ENCODE measurements at places on chromosomes 7 and 10.

- DNase-seq = no peak
Measured at GRCh38 chr7:4682621-4683042, 537 bp downstream of the FOXK1 start.

DNA sequence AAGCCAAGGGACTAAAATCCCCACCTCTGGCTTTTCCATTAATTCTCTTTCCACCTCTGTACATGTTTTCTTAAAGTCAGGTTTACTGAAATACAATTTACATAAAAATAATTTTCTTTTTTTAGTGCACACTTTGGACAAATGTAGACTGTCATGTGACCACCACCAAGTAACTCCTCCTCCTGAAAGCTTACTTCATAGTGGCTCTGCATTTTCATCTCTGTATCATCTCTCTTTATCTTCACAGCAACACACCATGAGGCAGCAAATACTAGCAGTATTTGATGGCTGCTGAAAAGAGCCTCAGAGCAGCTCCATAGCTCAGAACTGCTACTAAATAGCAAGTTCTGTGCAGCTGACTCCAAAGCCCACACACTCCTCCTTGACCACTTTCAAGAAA lies 17.3 kb downstream of the WDFY4 start:
- no peak for DNase-seq

- DNase-seq = no peak
Measured at GRCh38 chr7:121576148-121576917, 180.2 kb upstream of the FAM3C start.

- no peak for DNase-seq
Measured at GRCh38 chr10:69710008-69710888, 80.2 kb downstream of the FAM241B start.

- no peak for DNase-seq
Measured at GRCh38 chr10:133336118-133336576, 549 bp downstream of the CALY start.

DNA sequence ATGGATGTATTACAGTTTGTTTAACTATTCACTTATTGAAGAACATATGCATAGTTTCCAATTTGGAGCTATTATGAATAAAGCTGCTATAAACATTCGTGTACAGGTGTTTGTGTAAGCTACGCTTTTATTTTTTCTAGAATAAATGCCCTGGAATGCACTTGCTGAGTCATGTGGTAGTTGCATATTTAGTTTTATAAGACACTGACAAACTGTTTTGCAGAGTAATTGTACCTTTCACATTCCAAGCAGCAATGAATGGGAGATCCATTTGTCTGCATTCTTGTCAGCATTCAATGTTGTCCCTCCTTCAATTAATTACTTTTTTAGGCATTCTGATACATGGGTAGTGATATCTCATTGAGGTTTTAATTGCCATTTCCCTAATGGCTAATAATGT lies 373.6 kb upstream of the GHITM start:
- DNase-seq = no peak

DNA sequence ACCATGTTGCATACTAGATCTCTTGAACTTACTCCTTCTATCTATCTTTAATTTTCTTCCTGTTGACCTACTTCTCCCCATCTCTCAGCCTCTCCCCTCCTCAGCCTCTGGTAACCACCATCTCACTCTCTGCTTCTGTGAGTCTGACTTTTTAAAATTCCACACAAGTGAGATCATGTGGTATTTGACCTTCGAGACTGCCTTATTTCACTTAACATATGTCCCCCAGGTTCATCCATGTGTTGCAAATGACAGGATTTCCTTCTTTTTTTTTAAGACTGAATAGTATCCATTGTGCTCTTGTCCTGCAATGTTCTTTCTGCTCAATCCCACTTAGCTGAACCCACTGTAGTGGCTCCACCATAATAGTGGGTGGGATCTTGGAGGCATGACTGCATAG lies 51.4 kb upstream of the DNAJC1 start:
- no peak for DNase-seq

GRCh38 chr10:34339816-34340553 lies 475.1 kb downstream of the PARD3 start:
- DNase-seq = no peak

DNA sequence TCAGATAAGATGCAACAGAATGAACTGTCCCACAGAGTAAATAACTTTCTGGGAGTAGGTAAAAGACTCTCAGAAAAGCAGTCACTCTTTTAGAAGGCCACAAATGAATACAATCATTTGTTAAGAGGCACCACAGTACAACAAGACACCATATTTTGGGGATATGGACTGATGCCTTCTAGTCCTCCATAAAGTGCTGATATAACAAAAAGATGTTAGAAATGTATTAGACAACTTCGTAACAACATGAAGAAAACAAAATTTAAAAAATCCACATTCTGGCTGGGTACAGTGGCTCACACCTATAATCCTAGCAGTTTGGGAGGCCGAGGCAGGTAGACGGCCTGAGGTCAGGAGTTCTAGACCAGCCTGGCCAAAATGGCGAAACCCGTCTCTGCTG lies 111.3 kb downstream of the HIPK2 start:
- no peak for DNase-seq

DNA sequence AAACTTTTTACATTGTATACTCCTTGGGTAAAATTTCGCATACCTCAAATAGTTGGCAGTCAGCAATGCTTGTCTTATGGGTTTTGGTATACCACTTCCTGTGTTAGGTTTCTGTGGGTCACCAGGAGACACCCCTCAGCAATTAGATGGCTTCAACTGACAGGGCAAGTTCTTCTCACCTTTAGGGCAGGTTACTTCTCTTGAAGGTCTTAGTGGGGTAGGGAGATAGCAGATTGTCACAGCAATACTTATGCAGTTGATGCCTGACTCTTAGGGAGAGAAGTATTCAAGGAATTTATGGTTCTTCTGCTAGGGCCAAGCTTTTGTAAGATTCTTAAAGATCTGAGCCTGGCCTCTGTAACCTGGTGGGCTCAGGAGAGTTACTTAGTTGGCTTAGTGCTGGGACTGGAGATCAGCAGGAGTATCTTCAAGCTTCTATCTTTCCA lies 42.9 kb downstream of the MKLN1 start:
- no peak for DNase-seq

DNA sequence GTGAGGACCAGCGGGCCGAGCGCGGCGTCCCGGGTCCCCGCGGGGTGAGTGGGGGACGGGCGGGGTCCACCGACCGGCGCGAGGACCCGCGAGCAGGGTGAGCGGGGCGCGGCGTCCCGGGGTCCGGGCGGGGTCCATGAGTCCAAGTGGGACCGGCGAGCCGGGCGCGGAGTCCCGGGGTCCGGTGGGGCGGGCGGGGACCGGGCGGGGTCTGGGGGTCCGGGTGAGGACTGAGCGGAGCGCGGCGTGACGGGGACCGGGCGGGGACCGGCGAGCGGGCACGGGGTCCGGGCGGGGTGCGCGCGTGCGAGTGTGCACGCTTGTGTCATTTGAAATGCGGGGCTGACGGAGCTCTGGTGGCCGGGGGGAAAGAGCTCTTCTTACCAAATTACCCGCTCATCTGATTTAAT lies 765 bp downstream of the CELF2 start:
- no peak for DNase-seq

GRCh38 chr10:36048236-36048635 lies 406.1 kb upstream of the FZD8 start:
- DNase-seq = no peak

DNA sequence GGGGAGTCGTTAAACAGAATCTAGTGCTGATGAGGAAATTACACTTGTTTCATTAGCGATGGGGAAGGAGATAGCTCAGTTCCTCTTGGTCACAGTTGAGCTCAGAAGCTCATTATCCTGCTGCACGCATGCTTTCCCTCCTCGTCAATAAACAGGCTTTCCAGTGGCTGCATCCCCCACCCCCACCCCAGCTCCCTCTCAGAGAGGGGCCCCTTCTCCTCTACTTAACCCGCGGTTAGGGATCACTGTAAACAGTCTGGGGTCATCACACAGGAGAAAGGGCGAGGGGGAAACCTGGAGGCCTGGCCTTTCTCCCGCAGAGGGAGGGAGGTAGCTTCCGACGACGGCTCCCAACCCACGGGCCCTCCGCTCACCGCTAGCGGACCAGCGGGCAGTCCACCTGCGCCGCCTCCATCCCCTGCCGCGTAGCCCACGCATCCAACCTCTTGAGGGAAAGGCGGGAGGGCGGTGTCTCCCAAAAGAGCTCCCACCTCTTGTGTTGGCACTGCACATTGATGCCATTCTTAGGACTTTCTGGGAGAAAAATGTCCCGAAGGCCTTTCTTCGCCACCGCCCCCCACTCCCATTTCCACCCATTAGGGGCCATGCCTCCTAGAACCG lies 80.8 kb downstream of the PAX2 start:
- DNase-seq = no peak

DNA sequence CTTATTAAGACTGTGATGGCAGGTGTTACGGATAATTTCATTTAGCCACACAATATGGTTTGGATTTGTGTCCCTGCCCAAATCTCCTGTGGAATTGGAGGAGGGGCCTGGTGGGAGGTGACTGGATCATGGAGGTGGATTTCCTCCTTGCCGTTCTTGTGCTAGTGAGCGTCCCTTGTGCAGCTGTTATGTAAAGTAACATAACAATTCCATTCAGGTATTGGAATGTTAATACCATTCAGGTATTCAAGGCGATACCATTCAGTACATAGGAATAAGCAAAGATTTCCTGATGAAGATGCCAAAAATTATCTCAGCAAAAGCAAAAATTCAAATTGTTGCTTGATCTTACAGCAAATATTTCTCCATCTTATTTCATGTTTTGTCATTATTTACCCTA lies 32.5 kb upstream of the PLXDC2 start:
- DNase-seq = no peak

- DNase-seq = no peak
Measured at GRCh38 chr7:31882187-31882586, 188.0 kb downstream of the PDE1C start.

DNA sequence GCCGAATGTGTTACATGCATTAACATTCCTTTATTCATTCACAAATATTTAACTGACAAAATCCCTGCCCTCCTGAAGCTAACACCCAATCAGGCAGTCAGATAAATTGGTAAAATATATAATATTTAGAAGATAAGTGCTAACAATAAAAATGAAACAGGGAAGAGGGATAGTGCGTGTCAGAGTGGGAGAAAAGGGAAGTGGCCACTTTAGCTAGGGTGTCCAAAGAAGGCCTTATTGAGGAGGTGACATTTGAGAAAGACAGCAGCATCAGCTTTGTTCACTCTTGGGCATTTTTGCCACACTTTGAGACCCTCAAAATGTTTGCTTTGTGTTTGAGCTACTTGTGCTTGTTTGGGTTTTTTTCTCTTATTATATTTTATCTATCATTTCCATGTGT lies 317.8 kb downstream of the SNX13 start:
- DNase-seq = no peak

- no peak for DNase-seq
Measured at GRCh38 chr7:14233076-14233867, 243.8 kb upstream of the ETV1 start.

DNA sequence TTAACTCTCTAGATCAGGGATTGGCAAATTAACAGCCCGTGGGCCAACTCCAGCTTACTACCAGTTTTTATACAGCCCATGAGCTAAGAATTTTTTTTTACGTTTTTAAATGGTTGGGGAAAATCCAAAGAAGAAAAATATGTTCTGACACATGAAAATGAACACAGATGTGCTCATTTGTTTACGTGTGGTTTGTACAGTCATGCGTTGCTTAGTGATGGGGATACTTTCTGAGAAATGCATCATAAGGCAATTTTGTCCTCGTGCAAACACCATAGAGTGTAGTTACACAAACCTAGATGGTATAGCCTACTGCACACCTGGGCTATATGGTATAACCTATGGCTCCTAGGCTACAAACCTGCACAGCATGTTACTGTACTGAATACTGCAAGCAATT lies 8.3 kb upstream of the SMKR1 start:
- no peak for DNase-seq

DNA sequence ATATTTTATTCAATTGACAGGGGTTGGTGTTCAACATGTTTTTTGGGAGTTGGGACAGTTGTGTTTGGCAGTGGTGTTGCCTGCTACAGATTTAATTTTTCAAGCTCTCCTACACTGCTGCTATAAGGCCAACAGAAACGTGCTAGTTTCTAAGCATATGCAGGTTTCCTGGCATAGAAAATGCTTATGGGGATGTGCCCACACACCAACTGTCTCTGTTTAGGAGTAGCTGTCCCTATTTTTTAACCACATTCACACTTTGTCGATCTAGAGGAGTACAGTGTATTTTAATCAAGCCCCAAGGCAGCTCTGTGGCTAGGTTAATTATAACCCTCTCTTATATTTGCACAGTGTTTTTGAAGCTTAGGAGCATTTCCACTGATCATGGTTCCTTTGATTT lies 28.6 kb downstream of the TMEM178B start:
- no peak for DNase-seq

- DNase-seq = no peak
Measured at GRCh38 chr10:54983255-54983654, 182.2 kb upstream of the PCDH15 start.

DNA sequence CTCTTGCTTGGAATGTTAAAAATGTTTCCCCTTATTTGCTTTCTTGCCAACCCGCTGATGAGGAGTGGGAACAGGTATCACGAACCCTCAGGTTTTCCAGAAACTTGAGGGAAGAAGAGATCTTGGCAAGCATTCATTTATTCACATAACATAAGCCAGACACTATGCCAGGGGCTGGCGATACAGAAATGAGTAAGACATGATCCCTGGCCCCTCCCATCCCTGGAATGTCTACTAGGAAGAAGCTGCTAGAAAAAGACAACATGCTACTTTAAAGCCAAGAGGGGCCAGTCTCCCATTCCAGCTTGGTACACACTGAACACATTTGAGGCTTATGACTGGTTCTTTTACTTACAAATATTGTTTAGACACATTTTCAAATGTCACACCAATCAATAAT lies 26.4 kb downstream of the SLC35B4 start:
- DNase-seq = no peak

DNA sequence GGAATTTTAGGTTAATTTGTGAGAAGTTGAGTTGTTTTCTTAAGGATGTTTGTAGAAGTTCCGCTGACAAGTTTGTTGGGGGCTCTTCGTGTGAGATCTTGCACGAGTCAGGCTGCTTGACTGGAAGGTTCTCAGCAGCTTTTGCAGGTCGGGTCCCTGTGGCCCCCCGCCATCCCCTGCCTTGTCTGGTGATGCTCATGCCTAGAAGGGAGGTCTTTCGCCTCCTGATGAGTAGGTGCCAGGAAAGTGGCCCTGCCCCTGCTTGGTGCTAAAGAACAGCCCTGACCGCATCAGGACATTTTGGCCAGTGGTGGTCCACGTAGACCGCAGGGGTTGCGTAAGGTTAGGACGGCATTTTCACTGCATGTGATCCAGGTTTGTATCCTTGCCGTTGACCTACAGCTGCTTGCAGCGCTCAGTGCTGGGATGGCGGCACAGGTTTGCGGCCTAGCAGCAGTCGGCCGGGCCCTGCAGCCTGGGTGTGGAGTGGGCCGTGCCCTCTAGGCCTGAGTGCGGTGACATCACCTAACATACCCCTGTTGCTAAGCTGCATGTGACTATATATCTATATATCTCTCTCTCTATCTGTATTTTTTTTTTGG lies 62.4 kb downstream of the DNAJB6 start:
- no peak for DNase-seq

- DNase-seq = no peak
Measured at GRCh38 chr10:115022733-115023132, 70.4 kb upstream of the ATRNL1 start.
